ENCODE measurements at places on chromosomes 13 and 19. TPM values are rescaled to one million over a fixed set of nuclear protein-coding genes. Genes with fewer than 3 reads are reported as not detected.

Gene FGF21
- total RNA-seq: not detected

Gene SOX1
- total RNA-seq: not detected

Gene TMEM150B
- 47.2 TPM for total RNA-seq

Gene CACNG6
- not detected for total RNA-seq

Gene FBN3
- total RNA-seq: 0.05 TPM

Gene SLC8A2
- total RNA-seq: 0.74 TPM

DNA sequence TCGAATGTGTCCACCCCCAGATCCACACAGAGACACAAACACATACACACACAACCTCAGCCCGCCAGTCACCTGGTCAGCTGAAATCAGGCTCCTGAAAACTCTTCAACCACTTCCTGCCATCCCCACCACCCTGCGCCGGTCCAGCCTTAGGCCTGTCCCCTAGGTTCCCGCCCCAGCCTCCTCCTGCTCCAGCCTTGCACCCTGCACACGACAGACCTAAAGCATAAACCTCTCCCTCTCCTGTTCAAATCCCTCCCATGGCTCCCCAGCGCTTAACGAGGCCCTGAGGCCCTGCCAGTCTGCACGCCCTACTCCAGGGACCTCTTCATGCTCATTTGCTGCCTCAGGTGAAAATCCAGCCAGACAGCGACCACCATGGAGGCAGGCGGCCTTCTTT, 7.1 kb downstream of the PNMA8B start:
- DNase-seq: no peak

DNA sequence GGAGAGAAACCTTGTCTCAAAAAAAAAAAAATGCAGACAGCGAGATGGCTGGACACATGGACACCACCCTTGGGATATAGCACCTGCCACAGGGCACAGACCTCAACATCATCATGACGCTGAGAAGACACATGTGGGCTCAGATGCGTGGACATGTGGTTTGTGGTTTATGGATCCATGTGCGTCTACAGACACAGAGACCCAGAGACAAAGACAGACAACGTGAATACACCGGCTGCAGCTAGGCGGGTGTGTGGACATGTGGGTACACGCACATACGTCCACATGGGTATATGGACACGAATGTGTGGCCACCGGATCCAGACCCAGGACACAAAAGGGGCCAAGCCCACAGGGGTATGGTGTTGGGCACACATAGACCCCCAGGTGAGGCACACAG, 1.3 kb downstream of the TNFSF14 start:
- no peak for DNase-seq

- DNase-seq: no peak
Measured at GRCh38 chr19:5908773-5909442, 4.2 kb downstream of the VMAC start.

GRCh38 chr19:44617110-44617880, 3.9 kb downstream of the IGSF23 start:
- DNase-seq: no peak

DNA sequence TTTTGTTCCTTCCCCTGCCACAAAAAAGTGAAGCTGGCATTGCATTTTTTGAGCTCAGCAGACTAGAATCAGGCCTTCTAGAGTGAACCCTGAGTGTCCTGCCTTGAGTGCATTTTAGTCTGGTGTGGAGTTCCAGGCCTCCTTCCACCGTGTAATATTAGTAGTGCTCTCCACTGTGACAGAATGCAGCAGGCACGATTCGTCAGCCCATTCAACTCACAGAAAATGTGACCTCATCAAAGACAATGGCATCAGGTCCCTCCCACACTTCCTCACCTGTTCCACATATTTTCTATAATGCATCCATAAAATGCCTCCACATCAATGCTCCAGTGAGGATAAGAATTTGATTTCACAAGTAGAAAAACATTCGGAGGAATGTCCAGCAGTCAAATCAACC, 227.6 kb downstream of the FGF9 start:
- DNase-seq: no peak

- DNase-seq: no peak
Measured at GRCh38 chr13:68185444-68186141, 955.5 kb upstream of the PCDH9 start.

DNA sequence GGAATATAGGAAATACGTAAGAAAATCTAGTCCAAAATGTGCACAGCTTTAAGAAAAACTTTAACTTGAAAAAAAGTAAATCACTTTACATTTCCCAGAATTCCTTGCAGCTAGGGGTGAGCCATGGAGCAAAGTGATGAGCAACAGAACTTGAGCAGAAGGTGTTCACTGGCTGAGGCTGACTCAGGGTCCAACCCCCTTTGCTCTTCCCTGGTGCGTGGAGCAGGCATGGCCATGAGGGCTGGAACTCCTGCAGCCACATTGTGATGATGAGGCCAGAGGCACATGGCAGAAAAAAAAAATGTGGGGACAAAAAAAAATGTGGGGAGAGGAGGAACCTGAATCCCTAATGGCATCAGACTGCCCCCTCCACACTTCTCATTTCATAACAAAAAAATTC, 9.9 kb upstream of the PLA2G4C start:
- no peak for DNase-seq

DNA sequence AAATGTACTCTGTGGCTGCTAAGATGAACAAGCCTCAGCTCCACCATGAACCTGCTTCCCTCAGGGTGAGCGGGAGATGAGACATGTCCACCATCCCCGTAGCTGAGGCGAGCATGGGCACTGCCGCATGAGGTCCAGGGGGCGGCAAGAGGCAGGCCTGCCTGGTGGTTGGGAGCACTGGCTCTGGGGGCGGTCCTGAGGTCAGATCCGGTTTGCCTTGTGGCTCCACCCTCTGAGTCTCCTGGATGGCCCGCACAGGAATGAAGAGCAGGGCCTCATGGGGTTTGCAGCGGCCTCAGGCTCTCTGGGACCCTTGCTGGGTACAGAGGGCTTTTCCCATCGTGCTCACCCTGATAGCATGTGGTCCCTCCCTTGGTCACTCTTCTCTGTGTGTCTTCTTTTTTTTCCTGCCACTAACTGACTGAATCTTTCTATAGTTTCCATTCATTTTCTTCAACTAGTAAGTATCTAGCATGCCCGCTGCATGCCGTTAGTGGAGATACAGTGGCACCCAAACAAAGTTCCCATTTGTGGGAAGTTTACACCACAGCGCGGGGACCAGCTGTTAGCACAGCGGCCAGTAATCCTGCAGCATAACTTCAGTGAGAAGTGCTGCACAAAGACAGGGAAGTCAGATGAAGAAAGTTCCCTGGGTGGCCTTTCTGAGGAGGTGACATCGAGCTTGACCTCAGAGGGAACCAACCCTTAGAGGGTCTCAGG, 37.3 kb downstream of the CAPN12 start:
- DNase-seq: no peak

GRCh38 chr13:40137400-40137799, 481.9 kb downstream of the COG6 start:
- no peak for DNase-seq

DNA sequence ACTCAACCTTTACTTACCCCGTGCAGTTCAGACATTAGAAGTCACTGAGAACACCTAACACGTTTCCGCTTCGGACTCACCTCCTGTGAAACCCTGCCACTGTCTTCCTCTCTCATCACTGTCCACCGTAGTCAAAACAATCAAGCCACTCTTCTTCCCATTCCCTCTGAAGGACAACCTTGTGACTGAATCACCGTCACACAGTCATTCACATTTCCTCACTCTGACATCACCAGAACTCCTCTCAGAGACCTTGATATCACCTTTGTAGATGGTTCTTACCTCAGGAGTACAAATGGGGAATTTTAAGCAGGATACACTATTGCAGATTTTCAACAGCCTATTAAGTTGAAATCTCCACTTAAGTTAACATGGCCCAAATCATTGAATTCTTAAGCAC, 1.3 kb upstream of the KBTBD6 start:
- no peak for DNase-seq

All from colonic mucosa (tissue), 4 donors.